ENCODE measurements at places on chromosomes 1 and 21.

DNA sequence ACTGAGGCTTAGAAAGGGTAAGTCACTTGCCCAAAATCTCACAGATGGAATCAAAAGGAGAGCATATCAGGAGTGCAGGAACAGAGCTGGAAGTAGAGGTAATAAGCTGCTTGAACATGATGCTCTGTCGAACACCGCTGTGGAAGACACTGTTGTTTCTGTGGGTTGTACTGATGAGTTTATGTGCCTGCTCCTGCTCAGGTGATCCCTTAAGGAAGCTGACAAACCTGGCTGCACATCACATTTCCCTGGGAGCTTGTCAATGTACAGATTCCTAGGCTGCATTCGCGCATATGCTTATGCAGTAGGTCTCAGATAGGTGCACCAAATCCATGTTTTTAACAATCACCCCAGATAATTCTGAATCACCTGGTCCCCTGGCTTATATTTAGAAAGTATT lies 79.7 kb downstream of the ZNF326 start:
- DNase-seq = no peak

- DNase-seq = no peak
Observed at GRCh38 chr21:37193006-37193405, 74.1 kb downstream of the VPS26C start.

DNA sequence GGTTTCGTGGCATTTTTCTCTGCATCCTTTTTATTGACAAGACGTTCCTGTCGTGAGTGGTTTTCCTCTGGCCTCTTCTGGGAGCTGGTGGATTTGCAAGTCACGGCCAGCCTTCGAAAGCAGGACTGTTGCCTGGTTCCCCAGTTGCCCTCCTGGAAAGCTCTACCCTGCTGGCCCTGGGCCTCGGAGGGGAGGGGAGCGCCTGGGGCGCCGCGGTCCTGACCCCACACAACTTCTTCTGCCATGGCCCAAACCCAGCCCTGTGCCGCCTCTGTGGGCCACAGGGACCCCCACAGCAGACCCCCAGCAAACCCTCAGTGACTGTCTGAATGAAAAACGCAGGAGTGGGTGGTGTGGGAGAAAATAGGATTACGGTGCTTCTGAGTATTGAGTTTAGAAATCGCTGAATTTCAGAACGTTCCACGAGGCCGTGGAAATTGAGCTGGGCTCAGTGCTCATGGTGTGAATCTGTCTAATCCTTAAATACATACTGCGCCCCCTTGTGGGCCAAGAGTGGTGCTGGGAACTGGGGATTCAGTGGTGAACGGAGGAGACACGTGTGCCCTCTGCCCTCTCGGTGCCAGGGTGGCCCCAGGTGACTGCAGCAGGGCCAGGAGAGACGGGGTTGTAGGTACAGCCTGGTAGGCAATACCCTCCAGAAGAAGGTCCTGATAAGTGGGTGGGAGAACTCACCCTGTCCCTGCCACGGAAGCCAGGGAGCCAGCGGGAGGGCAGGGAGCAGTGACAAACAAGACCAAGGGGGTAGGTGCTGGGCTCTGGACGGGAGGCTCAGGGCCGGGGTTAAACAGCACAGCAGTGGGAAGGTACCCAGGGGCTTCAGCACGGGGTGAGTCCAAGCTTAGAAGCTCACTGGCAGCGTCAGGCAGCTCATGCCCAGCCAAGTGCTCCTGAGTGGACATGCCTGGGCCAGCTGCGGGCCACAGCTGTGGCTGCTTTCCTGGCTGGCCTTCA lies 101.2 kb upstream of the COL6A1 start:
- peak; percentile 54 for DNase-seq

GRCh38 chr1:52590266-52590665 lies 11.9 kb upstream of the GPX7 start:
- no peak for DNase-seq

GRCh38 chr21:39518055-39518846 lies 66.5 kb downstream of the SH3BGR start:
- peak; percentile 19 for DNase-seq

DNA sequence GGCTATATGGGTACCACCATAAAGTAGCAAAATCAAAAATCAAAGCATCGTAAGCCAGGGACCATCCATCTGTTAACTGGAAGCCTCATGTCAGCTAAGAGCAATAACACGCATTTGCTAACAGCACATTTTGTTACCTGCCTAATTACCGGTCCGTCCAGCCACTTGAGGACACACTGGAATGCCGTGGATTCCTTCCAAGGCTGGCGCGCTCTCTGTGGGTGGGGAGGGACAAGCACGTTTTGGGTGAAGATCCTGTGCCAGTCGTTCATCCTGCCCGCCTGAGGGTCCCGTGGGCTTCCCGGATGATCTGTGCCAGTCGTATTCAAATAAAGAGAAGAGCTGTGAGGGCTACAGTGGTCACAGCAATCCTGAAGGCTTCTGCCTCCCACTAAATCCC lies 6.2 kb downstream of the NPHP4 start:
- DNase-seq = no peak

- DNase-seq = no peak
Observed at GRCh38 chr1:59214248-59215208, 82.4 kb upstream of the FGGY start.

GRCh38 chr1:190864013-190864641 lies 386.5 kb upstream of the BRINP3 start:
- no peak for DNase-seq

DNA sequence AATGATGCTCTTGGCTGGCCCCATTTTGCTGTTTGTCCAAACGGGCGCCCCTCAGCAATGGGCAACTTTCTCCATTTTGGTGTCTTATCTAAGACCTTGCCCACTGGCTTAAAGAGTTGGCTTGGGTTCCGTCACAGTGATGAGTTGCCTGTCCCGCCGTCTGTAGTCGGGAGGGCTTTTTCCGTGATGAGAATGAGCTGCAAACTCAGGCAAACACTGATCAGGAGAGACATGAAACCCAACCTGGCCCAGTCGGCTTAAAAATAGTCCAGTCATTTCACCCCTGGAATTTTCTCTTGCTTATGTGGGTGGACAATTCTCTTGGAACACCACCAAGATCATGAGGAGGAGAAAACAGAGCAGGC lies 79.3 kb downstream of the ST6GALNAC3 start:
- DNase-seq = no peak

- DNase-seq = no peak
Observed at GRCh38 chr1:14715802-14716201, 117.3 kb downstream of the KAZN start.

GRCh38 chr1:205670611-205671430 lies 9.5 kb downstream of the SLC45A3 start:
- DNase-seq = no peak

DNA sequence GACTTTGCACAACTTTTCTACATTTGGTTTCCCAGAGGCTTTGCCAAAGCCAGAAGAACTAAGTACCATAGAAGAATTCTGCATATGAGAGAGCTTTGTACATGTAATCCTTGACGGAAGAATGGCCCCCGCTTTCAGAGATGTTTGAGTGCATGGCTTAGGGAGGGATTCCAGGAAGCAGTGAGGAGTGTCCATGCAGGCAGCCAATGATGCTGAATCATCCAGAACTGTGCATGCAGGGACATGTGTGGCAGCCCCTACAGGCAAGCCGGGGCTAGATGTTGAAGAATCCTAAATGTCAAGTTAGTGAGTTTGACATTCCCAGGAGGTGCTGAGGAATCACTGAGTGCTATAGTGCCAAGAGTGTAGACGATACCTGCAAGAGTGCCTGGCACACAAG lies 9.9 kb upstream of the HAO2 start:
- no peak for DNase-seq

DNA sequence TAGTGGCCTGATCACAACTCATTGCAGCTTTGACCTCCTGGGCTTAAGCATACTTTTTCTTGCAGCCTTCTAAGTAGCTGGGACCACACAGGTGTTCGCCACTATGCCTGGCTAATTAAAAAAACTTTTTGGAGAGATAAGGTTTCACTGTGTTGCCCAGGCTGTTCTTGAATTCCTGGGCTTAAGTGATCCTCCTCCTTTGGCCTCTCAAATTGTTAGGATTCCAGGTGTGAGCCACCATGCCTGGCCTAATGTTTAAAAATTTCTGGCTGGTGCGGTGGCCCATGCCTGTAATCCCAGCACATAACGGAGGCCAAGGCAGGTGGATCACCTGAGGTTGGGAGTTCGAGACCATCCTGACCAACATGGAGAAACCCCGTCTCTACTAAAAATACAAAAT lies 24.4 kb downstream of the YTHDF2 start:
- no peak for DNase-seq

DNA sequence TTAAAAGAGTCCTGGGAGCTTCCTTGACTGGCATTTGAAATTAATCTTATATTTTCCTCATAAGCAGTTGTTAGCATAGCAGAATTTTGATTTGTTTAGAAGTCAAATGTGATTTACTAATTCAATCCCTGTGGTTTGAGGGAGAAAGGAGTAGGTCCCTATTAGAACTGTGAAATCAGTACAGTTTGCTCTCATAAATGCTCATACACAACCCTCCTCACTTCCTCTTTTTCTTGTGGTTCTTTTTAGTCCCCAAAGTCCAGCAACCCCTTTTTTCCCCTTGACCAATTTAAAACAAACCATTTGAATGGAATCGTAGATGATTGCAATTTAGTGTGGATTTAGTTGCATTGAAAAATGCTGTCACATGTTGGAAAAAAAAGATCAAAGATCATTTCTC lies 9.2 kb upstream of the IFI44 start:
- no peak for DNase-seq

- no peak for DNase-seq
Observed at GRCh38 chr1:180274221-180274620, 44.2 kb downstream of the LHX4 start.

GRCh38 chr1:159835862-159836525 lies 9.3 kb downstream of the SLAMF8 start:
- no peak for DNase-seq

GRCh38 chr1:33182401-33182841 lies 578 bp upstream of the TRIM62 start:
- DNase-seq = no peak

DNA sequence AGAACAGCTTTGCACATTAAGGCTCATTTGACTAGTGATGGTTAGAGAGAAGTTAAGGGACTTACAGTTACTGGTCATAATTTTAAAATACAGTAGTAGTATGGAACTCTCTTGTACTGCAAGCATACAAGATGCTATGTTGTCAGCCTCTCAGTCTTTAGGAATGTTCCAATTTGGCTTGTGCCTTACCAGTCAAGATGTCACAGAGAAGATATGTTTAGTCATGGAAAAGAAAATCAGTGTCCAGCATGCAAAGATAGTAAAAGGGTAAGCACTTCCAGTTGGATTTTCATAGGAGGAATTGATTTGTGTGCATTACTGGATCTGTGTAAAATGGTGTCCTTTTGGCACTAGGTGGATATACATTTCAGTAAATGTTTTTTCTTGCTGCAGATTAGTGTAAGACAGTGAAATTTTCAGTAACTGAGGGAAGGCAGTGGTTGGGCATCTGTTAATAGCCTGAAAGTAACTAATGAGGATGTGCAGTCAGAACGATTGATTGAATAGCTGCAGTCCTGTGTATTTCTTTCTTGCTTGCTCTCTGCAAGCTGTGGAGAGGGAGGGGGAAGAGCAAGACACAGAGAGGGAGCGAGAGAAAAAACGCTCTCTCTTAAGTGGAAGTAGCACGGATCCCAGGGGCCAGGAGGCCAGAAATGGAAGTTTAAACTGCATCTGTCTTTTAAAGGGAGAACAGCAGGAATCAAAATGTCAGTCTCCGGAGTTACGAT lies 108.2 kb downstream of the CLEC20A start:
- no peak for DNase-seq

- DNase-seq = no peak
Observed at GRCh38 chr1:217392441-217392840, 238.4 kb downstream of the GPATCH2 start.

- DNase-seq = no peak
Observed at GRCh38 chr1:192929597-192929996, 120.8 kb downstream of the RGS2 start.

GRCh38 chr1:110207831-110208230 lies 2.3 kb upstream of the KCNC4 start:
- DNase-seq = peak; percentile 67

DNA sequence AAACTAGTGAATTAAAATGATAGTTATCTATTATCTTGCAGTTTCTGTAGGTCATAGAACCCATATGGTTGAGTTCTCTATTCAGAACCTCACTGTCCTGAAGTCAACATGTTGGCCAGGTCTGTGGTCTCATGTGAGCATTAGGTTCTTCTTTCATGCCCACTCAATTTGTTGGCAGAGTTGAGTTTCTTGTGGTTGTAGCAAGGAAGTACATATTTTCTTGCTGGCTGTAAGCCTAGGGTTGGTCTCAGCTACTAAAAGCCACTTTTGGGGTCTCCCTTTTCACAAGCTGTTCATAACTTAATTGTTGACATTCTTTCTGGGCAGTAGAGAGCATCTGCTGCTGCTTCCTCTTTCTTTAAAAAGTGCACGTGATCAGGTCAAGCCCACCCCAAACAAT lies 1165.1 kb upstream of the NCAM2 start:
- DNase-seq = no peak

GRCh38 chr1:232250838-232251237 lies 379.1 kb downstream of the SIPA1L2 start:
- no peak for DNase-seq

GRCh38 chr1:109020693-109021257 lies 21.1 kb downstream of the WDR47 start:
- DNase-seq = no peak

DNA sequence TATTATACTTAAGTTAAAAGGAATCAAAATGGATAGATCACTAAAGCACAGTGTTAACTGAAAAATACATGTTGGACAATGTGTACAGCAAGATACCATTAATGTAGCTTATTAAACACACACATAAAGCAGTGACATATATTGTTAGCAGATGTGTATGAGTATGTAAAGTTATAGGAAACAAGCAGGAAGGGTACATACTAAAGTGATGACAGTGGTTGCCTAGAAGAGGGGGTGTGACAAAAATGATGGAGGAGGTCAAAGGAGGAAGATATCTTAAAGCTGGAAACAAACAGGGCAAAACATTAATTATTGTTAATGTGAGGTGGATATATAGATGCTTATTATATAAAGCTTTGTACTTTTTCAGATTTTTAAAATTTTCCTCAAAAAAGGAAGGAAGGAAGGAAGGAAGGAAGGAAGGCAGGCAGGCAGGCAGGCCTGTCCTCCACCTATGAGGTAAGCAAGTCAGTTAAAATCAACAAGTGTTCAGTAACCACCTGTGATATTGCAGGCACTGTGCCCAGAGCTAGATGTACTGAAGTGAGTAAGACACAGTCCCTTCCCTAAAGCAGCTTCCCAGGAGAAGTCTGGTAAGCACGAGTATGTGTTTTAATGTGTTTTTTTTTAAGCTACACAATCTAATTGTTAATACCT lies 252.9 kb upstream of the NR5A2 start:
- no peak for DNase-seq

- DNase-seq = no peak
Observed at GRCh38 chr1:167566766-167567165, 13.2 kb upstream of the CREG1 start.

GRCh38 chr1:10628685-10629084 lies 153.9 kb downstream of the PEX14 start:
- no peak for DNase-seq

All from stimulated activated CD8-positive, alpha-beta memory T cell treated with anti-CD3 and anti-CD28 coated beads, Interleukin-7, amount 100 ng/mL, for 4 hours (primary cell).